ENCODE measurements at places on chromosomes 2 and 18.

DNA sequence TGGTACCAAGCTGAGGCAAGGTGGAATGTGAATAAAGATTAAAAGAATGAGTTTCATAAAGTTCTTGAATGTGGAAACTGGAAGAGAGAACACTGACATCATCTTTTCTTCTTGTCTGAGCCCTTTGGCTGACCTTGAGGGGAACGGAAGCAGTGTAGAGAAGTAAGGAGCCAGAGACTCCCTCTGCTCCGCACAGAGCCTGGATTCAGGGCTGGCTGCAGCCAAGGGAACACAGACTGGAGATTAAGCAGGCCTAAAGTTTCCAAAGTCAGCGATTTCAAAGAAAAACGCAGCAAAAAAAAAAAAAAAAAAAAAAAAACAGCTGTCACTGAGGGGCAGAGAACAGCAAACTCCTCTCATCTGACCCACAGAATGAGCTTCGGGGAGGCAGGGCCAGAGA is 19.3 kb upstream of the ALK start:
- DNase-seq, result no peak

GRCh38 chr18:74128159-74128558 is 19.5 kb downstream of the FBXO15 start:
- no peak for DNase-seq

- no peak for DNase-seq
Measured at GRCh38 chr2:95343429-95344214, 46.5 kb downstream of the KCNIP3 start.

DNA sequence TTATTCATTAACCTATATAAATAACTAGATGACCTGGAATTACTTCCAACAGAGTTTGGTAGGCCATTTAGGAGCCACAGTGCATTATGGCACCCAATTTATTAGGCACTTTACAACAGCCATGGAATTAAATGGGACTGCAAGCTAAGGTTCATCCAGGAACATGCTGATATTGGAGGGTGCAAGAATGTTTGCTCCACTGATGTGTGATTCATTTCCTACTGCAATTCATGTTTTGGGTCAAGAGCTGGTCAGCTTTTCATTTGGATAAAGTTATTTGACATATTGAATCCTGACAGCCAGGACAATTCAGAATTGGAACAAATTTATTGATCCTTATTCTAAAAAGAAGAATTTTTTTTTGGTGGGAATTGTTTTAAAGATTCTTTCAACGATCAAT is 11.8 kb upstream of the LYPD1 start:
- no peak for DNase-seq

DNA sequence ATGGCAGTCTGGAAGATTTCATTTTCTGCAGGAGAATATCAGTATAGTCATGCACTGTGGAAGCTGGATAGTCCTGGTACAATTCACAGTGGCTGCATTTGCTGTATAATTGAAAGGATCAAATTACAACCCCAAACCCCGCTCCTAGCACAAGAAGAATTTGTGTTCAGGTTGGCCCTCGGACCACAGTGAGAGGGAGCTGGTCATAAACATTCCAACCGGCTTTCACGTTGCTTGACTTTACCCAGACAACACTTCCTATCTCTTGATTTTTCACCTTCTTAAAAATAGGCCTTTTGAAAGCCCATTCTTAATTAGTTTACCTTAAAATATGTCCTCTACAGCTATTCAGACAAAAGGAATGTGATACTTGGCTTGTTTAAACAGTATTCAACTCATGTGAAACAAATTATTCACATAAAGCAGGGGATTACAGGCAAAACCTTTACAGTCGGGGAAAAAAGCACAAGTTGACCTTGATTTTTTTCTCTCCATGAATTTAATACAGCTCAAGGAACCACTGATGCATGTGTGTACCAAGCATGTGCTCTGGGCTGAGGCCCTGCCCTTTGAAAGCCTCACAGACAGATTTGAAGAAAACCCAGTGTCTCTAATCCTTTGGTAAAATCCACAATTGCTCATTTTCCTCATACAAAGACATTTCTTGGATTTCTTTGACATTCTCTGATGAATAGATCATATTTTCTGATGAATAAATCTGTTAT is 143.0 kb upstream of the SOX11 start:
- DNase-seq, result no peak
